Fibroblast of lung (primary cell): ENCODE measurements at places on chromosomes 13 and 19. TPM values are rescaled to one million over a fixed set of nuclear protein-coding genes. Genes with fewer than 3 reads are reported as not detected.

TTC9B gene
- not detected in 2 replicates for total RNA-seq

- DNase-seq, result no peak
Observed at GRCh38 chr13:113538689-113539058, 45.9 kb upstream of the TFDP1 start.

FCGBP gene
- total RNA-seq, result 0.33 and 0.51 TPM in 2 replicates

GRCh38 chr19:510606-511100 lies 3.4 kb downstream of the TPGS1 start:
- DNase-seq, result peak; percentile 75

DNA sequence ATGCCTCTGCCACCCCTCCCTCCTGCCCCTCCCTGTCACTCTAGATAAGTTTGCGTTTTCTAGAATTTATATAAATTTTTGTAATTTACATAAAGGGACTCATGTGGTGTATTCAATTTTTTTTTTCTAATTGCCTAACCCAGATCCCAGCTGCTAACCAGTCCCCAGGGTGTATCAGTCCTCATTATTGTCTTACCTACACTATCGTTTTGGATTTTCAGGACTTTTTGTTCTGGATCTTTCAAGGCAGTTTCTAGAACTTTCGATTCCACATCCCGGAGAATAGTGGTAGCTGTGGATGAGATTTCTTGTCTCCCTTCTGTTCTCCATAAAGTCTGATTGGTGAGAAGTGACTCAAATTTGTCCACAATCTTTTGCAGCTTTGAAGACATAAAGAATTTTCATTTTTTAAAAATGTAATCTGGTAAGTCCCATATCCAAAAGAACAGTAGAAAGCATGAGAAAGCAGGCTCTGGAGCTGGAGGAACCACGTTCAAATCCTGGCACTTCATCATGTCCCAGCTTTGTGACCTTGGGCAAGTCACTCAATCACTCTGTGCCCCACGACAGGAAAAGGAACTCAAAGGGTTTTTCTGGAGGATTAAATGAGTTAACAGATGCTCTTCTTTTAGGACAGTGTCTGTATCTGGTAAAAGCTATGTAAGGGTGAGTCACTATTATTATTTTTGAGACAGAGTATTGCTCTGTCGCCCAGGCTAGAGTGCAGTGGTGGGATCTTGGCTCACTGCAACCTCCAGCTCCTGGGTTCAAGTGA lies 19.7 kb downstream of the ADGRE3 start:
- no peak for DNase-seq

- DNase-seq, result no peak
Observed at GRCh38 chr19:55658846-55659459, 4.1 kb downstream of the U2AF2 start.

GRCh38 chr13:89401264-89401675 lies 1730.1 kb downstream of the SLITRK5 start:
- DNase-seq, result peak; percentile 74

- peak; percentile 13 for DNase-seq
Observed at GRCh38 chr13:43433691-43434141, 353.1 kb downstream of the ENOX1 start.

DNA sequence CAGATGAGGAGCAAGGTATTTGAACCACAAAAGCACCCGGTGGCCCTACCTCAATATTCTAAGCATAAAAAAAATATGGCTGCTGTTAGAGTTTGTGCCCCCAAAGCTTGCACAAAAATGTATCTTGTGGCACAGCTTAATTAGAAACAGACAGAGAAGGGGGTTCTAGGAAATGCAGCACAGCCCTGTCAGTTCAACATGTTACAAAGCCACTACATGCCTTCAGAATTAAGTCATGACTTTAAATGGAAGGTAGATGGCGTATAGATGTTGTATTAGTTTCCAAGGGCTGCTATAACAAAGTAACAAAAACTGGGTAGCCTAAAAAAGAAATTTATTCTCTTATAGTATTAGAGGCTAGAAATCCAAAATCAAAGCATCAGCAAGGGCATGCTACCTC lies 703.8 kb downstream of the DIAPH3 start:
- DNase-seq, result peak; percentile 67

LYPD5 gene
- 0.50 and 1.0 TPM in 2 replicates for total RNA-seq
